ENCODE measurements at places on chromosomes 7 and 10.

DNA sequence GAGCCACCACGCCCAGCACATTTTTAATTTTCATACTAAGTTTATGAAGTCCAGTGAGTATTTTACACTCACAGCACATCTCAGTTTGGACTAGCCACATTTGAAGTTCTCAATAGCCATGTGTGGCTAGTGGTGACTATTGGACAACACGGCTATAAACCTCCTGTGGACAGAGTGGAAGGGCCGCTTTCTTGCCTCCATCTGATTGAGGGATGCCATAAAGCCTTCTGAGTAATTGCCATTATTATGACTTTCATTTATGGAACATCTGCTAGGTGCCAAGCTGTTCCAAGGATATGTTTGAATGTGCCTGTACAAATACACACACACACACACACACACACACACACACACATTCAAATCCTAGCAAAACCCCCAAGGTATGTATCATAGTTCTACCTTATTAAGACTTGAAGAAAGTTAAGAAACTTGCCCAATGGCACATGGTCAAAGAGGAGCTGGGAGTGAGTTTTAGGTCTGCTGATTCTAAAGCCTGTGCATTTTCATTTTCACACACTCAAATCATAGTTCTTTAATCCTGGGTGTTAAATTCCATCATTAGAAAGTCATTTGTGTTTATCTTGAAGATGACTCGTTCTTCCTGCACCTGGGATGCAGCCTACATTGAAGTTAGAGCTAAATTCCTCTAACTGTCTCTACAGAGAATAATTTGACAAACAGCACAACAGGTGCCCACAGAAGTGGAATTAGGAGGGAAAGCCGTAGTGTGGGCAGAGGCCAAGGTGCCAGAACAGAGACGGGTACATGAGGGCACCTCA, 143.3 kb downstream of the PKD1L1 start:
- no peak for DNase-seq

DNA sequence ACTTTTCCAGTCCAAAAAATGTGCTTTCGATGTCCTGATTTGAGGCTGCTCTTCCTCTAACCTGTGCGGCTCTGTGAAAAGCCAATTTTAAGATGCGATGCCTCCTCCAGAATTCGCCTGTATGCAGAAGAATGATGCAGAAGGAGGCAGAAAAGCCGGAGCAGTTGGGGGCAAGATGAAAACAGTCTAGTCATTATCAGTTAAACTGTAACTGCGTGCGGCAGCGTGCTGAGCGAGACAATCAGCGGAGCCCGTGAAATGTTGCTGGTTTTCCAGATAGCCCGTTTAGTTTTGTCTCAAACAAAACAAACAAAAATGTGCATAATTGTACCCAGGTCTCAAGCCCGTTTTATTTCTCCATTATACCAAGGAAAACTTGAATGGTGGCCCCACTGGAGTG, 137.0 kb upstream of the FGFR2 start:
- no peak for DNase-seq

DNA sequence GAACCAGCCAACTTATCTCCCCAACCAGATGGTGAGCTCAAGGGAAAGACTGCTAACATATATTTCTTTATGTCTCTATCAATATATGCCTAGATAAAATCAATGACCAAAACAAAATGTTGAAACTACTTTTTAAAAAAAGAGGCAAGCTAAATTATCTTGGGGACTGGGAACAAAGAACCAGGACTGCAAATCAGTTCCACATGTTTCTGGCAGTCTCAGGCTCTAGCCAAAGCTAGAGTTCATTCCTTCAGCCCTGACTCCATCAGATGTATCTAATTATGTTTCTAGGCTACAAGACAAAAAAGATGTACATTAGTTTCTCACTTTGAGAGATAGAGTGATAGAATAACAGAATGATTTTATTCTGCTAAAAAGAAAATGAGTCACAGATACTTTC, 1290.3 kb upstream of the SORCS1 start:
- DNase-seq: no peak

GRCh38 chr10:4280461-4281189, 495.6 kb upstream of the KLF6 start:
- no peak for DNase-seq

GRCh38 chr7:114534953-114535352, 120.3 kb downstream of the FOXP2 start:
- DNase-seq: no peak

DNA sequence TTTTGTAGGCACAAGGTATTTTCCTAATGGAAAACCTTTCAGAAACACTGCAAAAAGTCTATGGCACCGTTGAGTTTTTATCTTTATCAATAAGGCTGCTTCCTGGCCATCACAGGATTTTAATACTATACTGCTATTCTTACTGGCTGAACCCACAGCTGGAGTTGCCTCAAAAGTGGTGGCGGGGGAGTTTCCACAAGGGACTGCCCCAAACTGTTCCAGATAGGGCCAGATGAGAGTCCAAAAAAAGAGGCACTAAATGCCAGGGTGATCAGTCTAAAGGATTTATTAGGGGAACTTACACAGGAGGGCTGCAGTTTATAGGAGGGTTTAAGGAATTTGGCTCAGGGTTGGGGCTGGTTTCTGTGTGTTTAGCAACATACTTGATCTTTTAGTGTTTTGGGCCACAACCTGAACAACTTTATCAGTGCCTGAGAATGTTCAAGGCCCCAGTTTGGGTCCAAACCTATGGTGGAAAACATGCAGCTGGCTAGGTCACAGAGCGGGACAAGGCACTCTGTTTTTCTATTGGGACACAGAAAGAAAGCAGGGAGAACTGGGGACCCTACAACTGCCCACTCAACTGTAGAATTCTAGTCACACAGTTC, 41.4 kb downstream of the STAM start:
- no peak for DNase-seq

GRCh38 chr7:107152011-107152410, 16.8 kb upstream of the HBP1 start:
- DNase-seq: no peak

GRCh38 chr7:121810831-121811672, 61.9 kb upstream of the PTPRZ1 start:
- no peak for DNase-seq

GRCh38 chr7:20198260-20198659, 18.9 kb downstream of the MACC1 start:
- DNase-seq: no peak

- DNase-seq: no peak
Measured at GRCh38 chr10:5038733-5039132, 35.1 kb upstream of the AKR1C2 start.

GRCh38 chr7:72445580-72445979, 33.4 kb upstream of the CALN1 start:
- no peak for DNase-seq

DNA sequence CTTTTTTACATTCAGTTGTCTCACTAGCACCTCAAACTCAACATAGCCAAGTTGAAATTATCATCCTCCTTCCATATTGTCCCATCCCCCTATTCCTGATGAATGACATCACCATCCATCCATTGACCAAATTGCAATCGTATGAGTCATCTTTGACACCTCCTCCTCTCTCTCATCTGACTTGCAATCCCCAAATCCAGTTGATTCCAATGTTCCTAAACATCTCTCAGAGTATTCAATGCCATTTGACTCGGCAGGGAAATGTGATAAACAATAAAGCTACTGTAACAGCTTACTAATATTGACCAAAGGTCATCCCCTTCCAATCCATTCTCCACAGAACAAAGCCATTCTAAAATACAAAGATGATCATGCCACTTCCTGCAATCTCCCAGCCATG, 1047.8 kb downstream of the NRG3 start:
- DNase-seq: no peak

DNA sequence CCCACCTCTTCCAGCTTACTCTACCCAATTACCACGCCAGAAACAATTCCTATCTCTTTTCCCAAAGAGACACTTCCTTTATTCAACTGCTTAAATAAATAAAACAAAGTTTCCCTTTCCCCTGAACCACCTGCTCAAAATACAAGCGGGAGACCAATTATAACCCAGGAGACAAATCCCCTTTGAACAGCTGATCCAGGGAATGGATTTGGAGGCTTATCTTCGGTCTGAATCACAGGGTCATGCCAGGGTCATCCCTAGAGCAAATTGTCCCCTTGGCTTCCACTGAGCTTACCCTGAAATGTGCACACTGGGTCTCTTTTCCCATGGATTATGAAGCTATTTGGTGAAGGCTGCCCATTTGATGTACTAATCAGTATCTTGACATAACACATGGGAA, 99.9 kb upstream of the JAZF1 start:
- peak; percentile 40 for DNase-seq

DNA sequence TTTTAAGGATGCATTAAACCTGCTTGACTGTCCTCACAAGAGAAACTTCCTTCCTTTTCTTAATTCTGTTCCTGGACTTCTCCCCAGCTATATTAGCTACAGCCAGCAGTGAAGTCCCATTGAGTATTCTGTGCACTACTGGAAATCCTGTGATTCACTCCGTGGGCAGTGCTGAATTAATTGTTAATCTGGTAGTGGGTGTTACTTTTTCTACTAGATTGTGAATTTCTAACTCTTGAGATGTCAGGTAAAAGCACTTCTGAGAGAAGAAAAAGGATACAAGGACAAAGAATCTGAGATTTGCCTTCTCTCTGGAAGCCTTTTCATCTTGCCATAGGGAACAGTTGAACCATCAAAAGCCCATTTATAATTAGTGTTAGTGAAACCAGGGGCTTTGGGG, 33.9 kb downstream of the CYCS start:
- no peak for DNase-seq

GRCh38 chr10:127375461-127375860, 173.6 kb upstream of the NPS start:
- DNase-seq: no peak

DNA sequence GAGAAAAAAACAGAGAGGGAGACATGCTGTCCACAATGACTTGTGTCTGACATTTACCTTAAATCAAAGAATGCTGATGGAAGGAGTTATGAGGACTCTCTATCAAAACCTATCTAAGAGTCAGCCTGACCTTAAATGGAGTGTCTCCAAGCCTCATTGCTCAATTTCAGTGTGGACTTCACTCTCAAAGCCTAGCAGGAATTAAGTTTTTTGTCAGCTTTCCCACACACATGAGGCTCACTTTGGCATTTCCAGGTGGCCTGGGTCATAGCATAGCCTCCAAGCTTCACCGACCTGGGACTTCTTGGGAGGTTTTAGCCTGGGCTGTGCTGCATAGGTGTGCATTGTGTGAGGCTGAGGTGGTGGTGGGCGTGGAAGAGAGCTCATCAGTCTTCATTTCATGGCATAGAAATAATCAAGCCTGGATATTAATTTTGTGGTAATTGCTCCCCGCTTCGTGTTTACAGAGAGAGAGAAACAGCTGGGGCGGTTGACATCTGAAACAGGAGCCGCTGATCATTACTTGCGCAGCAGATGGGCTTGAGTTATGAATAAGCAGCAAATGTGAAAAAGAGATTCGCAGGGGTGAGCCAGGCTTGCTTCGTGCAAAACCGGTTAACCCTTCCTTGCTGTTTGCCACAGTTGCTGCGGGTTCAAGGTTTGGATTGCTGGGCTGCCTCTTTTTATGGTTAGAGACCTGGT, 647.8 kb downstream of the INHBA start:
- DNase-seq: no peak

GRCh38 chr10:75887992-75888680, 456.7 kb downstream of the LRMDA start:
- peak; percentile 89 for DNase-seq

GRCh38 chr7:121872831-121873288, at the start of gene PTPRZ1:
Gene PTPRZ1 (plus strand): TSS chr7:121873161. CDS start chr7:121873500, 339 bp downstream.
- DNase-seq: peak; percentile 58

- DNase-seq: no peak
Measured at GRCh38 chr7:43926798-43927123, 525 bp downstream of the UBE2D4 start.

- DNase-seq: no peak
Measured at GRCh38 chr7:125436220-125436619, 506.6 kb upstream of the POT1 start.

GRCh38 chr7:112122144-112122543, 84.1 kb downstream of the DOCK4 start:
- DNase-seq: no peak

GRCh38 chr10:597976-598375, 91.5 kb downstream of the DIP2C start:
- DNase-seq: no peak

Data from NCI-H1105 treated with DMSO at 0.1 percent for 48 hours (cell line).